Stimulated activated CD8-positive, alpha-beta memory T cell treated with anti-CD3 and anti-CD28 coated beads, Interleukin-15, amount 100 ng/mL, for 48 hours (primary cell): ENCODE measurements at places on chromosomes 3 and 15.

GRCh38 chr15:65414841-65415621, 7.7 kb downstream of the IGDCC4 start:
- DNase-seq = no peak

DNA sequence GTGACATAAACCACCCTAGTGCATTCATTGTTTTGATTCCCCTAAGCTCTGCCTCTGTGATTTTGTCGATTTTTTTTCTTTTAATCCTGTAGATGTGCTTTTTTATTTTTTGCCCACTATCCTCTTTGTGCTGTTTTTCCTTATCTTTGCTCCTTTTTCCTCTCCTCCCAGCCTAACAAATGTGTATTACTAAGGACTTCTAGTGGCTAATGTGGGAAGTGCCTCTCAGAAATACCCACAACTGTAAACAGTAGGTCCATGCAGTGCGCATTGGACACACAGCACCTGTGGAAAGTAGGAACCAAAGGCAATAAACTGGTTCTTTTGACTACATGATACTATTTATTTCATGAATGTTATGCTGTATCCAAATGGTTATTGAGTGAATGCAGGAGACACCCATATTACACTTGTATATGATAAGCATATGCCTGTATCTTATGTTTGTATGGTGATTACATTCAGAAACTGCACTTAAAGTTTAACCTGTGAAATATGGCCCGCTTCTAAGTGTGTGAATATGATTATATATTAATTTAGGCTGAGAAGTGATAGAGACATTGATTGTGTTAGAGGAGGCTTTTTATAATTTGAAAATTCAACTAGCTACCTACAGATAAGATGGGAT, 147.8 kb downstream of the PLCL2 start:
- DNase-seq = no peak

DNA sequence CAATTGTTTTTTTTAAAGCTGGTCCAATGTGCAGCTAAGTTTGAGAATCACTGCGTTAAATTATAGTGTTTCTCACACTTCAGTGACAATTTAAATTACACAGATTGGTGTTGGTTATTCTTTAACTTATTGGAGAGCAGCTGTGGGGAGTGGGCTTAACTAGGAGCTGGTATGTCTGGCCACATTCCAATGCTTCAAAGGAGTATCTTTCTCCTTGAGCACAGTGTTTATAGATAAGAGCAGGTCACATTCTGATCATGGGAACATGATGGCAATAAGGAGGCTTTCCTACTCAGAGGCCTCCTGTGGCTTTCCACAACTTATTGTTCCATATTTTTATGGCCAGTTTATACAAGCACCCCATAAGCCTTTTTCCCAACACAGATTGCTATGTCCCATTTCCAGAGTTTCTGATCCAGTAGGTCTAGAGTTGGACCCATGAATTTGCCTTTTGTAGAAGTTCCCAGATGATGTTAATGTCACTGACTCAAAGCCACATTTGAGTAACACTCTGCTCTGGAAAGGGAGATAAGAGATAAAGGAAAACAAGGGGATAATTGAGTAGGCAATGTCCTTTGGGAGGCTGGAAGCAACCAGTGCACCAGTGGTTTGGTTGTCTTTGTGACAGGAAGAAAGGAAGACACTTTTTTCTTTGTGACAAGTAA, 33.0 kb upstream of the PLSCR4 start:
- no peak for DNase-seq

- DNase-seq = no peak
These were observed 30.0 kb downstream of the HMCES start for GRCh38 chr3:129308636-129309035.

- DNase-seq = no peak
These were observed 184.5 kb upstream of the ATP11B start for GRCh38 chr3:182608832-182609231.

DNA sequence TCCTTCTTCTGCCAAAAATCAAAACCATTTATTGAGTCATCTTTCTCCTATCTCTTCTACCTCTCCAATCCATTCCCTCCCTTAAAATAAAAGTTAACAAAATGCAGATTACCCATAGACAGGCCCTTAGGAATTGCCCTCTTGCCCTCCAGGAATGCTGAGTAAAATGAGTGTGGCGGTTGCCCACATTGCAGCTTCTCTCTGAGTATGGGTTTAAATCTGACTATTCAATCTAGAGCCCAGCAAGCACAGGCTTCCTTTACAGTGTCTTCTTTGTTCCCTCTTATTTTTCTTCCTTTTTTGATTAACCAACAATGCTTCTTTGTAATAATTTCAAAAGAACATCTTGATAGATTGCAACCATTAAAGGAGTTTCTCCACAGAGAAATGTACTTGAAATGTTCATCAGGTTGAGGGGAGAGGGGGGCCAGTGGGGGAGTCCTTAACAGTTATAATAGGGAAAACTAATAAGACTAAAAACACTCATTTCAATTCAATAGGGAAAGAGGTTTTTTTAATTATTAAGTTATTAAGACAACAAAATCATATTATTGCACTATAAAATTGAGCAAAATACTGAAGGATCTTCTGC, 135.3 kb upstream of the LMCD1 start:
- no peak for DNase-seq

- no peak for DNase-seq
These were observed 46.6 kb upstream of the OSBPL11 start for GRCh38 chr3:125641891-125642290.

GRCh38 chr15:57496946-57497869, 94.5 kb upstream of the MYZAP start:
- no peak for DNase-seq

- DNase-seq = no peak
These were observed 28.9 kb downstream of the CFAP91 start for GRCh38 chr3:119731560-119732343.

DNA sequence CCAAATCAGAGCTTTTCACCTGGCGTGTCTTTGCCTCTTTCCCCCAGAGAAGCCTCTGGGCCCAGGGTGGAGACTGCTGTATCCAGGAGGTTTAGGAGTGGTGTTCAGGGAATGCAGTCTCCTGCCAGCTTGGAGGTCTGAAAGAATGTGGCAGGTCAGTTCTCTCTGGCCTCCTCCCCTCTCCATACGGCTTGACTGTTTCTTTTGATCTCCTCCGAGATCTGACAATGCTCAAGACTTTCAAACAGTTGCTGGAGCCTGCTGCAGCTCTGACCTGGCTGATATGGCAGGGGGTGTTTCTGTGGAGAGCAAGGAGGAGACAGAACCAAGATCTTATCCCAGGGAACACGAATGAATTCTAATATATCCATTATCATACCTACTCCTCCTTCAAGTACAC, 24.7 kb upstream of the TM4SF4 start:
- no peak for DNase-seq

GRCh38 chr3:170863816-170864215, 6.2 kb downstream of the RPL22L1 start:
- DNase-seq = no peak

GRCh38 chr3:15512166-15512565, 9.3 kb downstream of the COLQ start:
- DNase-seq = no peak

DNA sequence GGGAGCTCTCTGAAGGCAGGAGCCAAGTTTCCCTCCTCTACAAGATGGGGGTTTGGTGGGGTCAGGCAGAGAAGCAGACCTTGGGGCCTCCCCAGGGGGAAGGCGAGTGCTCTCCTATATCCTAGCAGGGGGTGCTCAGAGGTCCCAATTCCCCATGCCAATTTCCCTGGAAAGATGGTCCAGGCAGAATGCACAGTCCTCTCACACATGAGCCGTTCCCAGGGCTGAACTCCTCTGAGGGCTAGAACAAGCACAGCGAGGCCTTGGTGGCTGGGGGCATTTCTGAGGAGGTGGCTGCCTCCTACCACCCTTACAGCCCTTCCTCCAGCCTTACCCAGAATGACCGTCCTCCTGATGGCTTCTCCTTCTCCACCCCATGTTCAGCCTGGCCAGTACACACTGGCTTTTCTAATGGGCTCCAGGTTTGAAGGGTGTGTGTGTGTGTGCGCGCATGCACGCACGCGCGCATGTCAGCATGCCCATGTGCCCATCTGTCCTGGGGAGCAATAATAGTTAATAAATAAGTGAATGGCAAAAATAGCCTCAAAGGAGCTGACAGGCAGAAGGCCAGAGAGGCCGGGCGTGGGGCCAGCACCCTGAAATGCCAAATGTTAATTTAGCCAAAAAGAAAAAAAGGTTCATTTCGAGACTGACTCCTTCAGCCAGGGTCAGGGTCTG, 24.4 kb downstream of the ADCY5 start:
- no peak for DNase-seq

- no peak for DNase-seq
These were observed 384.6 kb upstream of the RORA start for GRCh38 chr15:61613729-61614128.

DNA sequence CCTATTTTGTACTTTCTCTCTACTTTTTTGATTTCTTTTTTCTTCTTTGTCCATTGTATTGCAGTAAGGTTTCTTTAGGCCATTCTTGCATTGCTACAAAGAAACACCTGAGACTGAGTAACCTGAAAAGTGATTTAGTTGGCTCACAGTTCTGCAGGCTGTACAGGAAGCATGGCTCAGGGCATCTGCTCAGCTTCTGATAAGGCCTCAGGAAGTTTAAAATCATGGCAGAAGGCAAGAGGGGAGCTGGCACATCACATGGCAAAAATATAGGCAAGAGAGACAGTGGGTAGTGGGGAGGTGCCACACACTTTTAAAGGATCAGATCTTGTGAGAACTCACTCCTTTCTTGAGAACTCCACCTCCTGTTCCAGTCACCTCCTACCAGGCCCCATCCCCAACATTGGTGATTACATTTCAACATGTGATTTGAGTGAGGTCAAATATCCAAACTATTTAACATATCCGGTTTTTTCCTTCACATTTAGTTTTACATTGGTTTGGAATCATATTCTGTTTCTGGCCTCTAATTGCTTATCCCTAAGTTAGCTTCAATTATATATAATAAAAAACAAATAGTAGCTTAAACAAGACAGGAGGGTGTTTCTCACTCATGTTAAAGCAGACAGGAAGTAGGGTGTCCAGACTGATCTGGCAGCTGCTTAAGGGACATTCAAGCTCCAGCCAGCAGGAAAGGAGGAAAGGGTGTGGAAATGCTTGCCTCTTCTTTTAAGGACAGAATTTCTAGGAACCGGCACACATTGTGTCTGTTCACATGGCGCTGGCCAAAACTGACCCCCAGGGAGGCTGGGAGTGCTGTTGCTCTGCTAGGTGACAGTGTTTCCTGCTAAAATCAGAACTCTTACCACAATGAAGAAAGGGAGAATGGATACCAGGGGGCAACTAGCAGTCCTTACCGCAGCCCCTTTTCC, 28.8 kb upstream of the SKOR1 start:
- DNase-seq = no peak

DNA sequence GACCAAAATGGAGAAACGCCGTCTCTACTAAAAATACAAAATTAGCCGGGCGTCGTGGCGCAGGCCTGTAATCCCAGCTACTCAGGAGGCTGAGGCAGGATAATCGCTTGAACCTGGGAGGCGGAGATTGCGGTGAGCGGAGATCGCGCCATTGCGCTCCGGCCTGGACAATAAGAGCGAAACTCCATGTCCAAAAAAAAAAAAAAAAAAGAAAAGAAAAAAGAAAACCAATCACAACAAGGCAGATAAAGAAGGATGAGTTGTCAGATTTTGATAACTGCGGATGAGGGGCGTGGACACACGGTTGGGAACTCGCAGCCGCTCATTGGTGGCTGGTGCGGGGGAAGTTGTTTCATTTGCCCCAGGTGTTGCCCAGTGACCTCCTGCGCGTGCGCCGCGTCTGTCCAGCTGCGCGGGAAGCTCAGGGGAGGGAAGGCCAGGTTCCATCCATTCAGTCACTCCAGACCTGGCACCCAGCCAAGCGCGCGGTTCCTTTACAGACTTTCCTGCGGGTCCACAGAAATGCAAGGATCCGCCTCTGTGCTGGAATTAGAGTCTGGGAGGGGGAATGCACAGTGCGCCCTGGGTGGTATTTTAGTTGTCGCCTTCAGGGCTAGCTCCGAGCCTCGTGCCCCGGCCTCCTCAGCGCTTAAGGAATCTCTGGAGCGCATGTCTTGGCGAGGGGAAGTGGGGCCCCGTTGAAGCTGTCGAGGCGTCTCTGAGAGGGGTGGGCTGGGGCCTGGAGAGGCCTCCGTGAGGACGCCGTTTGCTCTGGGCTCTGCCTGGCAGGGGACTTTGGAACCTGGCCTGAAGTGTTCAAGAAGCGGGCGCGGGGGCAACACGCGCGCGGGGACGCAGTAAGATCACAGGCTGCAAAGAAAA, 708 bp upstream of the GCHFR start:
- DNase-seq = no peak

DNA sequence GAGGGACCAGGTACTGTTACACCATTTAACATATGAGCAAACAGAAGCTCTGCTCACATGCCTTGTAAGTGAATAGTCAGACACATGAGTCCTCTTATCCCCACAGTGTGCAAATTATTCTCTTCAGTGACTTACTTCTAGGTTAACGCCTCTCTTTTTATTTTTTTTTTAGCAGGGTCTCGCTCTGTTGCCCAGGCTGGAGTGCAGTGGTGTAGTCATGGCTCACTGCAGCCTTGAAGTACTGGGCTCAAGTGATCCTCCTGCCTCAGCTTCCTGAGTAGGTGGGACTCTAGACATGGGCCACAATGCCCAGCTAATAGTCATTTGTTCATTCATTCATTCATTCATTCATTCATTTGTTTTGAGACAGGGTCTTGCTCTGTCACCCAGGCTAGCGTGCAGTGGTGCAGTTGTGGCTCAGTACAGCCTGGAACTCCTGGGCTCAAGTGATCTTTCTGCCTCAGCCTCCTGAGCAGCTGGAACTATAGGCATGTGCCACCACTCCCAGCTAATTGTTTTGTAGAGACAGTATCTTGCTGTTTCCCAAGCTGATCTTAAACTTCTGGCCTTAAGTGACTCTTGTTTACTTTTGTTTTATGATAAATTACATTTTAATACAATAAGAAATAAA, 94.7 kb downstream of the LRRC28 start:
- DNase-seq = no peak
